Activated T-cell treated with anti-CD3 and anti-CD28 coated beads, Interleukin-2, amount 50 U/mL, for 72 hours (primary cell): ENCODE measurements at places on chromosomes 2 and 18. TPM values are rescaled to one million over a fixed set of nuclear protein-coding genes. Genes with fewer than 3 reads are reported as not detected.

DUSP2 gene
- 340 TPM for total RNA-seq

DPYSL5 gene
- not detected for total RNA-seq

NRP2 gene
- 2.5 TPM for total RNA-seq

SIX3 gene
- total RNA-seq = not detected

PID1 gene
- not detected for total RNA-seq
